ENCODE measurements at places on chromosomes 5 and 9.
A peak's percentile ranks its signal among the peaks of the same experiment; 100 is the strongest.

DNA sequence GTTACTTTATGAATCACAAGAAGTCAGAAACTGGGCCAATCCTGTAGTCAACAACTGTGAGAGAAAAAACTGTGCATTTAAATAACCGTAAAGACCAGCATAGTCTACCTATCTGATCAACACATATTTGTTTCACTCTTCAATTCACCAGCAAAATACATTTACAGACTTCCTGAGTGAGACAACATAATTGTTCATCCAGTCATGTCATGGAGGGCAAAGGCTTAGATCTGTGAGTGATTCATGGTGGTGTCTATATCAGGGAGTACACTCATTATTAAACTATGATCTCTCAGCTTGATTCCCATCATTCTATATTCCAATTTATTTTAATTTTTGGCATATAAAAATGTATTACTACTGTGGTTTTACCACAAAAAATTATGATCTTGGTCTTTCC is 694.6 kb downstream of the DNAH5 start:
- peak; percentile 20 for DNase-seq

- no peak for DNase-seq
Observed at GRCh38 chr9:133777068-133777791, 39.1 kb upstream of the SARDH start.

DNA sequence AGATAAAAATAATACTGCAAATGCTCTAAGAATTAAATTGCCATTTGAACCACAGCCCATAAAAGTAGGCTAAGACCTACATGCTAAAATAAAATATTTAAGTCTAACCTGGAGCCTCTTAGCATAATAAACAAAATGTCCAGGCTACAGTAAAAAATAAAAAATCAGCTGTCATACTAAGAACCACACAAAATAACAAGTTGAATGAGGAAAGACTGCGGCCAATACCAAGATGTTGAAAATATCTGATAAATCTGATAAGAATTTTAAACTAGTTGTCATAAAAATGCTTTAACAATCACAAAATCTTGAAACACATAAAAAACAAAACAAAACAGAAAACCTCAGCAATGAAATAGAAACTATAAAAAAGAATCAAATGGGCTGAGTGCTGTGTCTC is 336.9 kb upstream of the MSX2 start:
- DNase-seq, result no peak

DNA sequence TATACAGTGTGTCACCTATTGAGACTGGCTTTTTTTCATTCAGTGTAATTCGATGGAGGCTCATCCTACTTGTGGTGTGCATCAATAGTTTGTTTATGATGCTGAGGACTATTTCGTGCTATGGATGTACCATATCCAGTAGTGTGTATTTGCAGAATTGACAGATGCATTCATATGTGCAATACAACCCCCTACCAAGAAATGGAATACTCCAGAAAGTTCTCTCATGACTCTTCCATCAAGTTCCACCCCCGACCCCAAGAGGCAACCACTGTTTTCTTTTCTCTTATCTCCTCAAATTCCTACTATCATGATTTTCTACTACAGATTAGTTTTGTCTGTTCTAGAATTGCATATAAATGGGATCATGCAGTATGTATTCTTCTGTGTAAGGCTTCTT is 21.9 kb downstream of the FBXO10 start:
- DNase-seq, result no peak

DNA sequence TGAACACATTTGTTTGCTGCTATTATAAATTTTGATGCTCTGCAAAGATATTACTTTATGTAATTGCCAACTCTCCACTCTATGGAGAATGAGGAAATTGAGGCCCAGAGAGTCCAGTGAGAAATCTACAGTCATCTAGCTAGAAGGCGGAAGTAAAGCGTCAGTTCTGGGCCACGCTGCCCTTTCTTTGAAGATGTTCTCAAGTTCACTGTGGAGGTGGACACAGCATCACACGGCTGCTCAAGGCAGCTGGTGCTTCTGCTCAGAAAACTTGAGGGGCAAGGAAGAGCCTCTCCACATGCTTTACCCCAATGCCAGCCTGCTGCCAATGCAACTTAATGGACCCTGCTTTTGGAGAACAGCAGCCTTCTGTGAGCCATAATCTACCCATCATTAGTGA is 96.3 kb downstream of the TTLL11 start:
- DNase-seq, result no peak

DNA sequence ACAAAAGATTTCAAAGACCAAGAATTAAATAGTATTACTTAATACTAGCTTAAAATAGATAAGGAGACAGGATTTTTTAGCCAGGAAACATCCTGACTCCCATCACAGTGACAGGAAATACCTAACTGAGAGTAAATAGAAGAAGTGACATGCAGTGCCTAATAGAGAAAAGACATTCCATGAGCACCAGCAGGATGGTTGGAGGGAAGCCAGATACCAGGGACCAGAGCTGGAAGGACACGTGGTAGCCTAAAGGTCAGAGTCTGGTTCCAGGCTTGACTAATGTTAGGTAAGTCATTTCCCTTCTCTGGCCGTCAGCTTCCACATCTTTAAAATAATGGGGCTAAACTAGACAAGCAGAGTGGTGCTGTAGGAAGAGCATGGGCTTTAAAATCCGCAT is 41.6 kb downstream of the CDK5RAP2 start:
- no peak for DNase-seq

GRCh38 chr5:129465776-129466344 is 5.8 kb downstream of the ADAMTS19 start:
- no peak for DNase-seq

- no peak for DNase-seq
Observed at GRCh38 chr5:6823996-6824395, 110.8 kb downstream of the TENT4A start.

DNA sequence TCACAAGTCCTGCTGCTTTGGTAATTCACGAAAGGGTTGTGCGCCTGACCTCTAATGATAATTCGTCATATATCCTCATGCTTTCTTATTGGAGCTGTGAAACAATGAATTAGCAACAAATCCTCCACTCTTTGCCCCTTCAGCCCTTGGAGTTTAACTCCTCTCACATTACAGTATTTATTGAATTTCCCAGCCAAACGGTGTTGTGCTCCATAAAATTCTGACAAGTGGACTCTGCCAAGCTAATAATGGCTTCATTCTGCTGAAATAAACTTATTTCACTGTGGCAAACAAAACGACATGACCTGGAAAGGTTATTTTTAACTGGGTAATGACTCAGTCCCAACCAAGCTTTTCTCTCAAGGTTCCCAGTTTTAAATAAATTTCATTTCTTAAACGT is 984.4 kb upstream of the DMAC1 start:
- DNase-seq, result no peak

- DNase-seq, result no peak
Observed at GRCh38 chr5:42806004-42806700, 5.5 kb downstream of the SELENOP start.

DNA sequence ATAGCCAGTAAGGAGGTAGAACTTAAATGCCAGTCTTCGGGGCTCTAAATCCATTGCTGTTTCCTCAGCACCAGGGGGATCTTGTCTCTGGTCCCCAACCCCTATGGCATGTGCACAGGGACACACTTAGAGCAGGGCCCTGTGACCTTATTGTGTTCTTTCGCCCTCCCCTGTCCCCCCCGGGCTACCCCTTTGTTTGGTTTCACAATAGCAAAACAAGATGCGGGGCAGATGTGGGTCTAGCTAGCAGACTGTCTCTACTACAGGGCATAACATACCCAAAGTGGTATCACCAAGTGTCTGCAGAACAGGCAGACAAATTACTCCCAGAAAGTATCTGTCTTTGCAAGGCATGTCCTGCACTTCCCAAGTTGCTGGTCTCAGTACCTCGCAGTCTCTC is 2.1 kb downstream of the FBLL1 start:
- no peak for DNase-seq

- no peak for DNase-seq
Observed at GRCh38 chr5:80255431-80255810, 427 bp downstream of the SERINC5 start.

- no peak for DNase-seq
Observed at GRCh38 chr9:136522314-136523237, 23.3 kb downstream of the NOTCH1 start.

DNA sequence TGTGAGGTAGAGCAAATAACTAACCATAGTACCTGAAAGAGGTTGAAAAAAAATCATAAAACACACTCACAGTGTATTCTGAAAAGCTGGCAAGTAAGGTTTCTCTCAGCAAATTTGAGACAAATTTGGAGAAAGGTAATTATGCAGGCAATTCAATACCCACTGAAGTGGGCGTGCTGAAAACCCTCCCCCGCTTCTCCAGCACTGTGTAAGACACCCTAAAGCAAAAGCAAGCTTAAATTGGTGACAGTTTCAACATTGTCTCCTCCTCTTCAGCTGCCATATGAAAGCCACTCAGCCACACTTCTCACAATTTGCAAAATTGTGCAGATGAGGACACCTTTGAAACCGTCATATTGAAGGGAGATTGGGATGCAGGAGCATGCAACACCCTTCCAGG is 322.3 kb upstream of the CDH6 start:
- DNase-seq, result no peak

DNA sequence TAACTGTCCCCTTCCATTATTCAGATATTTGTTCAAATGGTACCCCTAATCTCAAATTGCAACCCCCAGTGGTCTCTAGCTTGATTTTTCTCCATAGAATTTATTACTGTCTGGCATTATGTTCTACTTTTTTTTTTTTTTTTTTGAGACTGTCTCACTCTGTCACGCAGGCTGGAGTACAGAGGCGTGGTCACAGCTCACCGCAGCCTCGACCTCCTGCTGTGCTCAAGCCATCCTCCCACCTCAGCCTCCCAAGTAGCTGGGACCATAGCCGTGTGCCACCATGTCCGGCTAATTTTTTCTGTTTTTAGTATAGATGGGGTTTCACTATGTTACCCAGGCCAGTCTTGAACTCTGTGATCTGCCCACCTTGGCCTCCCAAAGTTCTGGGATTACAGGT is 2.0 kb upstream of the REEP5 start:
- DNase-seq, result no peak

DNA sequence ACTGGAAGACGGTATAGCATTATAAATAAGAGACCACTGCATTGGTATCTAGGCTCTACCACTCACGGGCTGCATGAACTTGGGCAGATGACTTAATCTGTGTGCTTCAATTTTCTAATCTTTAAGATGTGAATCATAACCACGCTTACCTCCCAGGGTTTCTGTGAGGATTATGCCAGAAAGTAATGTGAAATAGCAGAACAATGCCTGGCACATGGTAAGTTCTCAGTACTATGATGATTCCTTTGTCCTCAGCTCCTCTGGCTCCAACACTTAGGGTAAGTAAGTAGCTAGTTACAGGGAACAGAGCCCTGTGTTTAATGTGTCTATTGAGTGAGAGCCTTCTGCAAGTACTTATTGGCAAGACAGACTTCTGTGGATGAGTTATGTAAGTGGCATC is 31.1 kb downstream of the POU4F3 start:
- DNase-seq, result no peak

GRCh38 chr5:149581931-149582768 is 852 bp downstream of the ARHGEF37 start:
- DNase-seq, result no peak

GRCh38 chr5:151718153-151718552 is 31.4 kb upstream of the SPARC start:
- no peak for DNase-seq

GRCh38 chr9:98185611-98186171 is 6.7 kb downstream of the CORO2A start:
- DNase-seq, result no peak

DNA sequence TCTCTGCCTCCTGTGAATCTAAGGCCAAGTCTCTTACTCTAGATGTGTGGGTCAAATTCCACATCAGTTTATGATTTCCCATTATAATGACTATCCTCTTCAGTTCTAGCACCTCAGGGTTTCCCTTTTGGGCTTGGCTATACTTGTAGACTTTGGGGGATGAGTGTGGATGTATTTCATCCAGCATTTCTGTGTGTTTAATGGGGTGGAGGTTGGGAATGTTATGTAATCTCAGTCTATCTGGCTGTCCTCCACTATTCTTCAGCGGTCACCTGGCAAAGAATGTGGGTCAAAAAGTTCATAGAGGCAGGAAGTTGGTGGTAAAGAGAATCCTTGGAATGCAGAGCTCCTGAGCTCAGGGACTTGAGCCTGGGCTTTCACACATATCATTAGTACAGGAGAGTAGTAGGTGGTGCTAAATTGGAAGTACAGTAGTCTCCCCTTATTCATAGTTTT is 64.9 kb downstream of the CFAP95 start:
- DNase-seq, result peak; percentile 24

- no peak for DNase-seq
Observed at GRCh38 chr9:112285056-112285455, 48.4 kb downstream of the PTBP3 start.

DNA sequence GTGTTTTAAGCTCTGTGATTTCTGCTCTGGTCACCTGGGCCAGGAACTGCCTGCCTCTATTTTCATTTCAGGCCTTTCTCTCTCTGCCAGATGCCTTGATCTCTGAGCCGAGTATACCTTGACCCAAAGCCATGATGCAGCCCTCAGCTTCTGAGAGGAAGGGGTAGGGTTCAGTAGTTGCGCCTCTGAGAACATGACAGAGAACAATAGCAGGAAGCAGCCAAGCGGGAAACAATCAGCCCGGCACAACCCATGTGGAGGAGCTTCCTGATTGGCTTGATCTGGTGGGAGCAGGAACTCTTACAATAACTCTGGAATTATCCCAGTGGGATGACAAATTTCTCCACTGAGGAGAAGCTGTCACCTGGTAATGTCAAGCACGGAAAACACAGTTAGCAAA is 127.4 kb downstream of the PALM2AKAP2 start:
- DNase-seq, result no peak

- DNase-seq, result no peak
Observed at GRCh38 chr5:126253406-126253805, 169.8 kb upstream of the GRAMD2B start.

DNA sequence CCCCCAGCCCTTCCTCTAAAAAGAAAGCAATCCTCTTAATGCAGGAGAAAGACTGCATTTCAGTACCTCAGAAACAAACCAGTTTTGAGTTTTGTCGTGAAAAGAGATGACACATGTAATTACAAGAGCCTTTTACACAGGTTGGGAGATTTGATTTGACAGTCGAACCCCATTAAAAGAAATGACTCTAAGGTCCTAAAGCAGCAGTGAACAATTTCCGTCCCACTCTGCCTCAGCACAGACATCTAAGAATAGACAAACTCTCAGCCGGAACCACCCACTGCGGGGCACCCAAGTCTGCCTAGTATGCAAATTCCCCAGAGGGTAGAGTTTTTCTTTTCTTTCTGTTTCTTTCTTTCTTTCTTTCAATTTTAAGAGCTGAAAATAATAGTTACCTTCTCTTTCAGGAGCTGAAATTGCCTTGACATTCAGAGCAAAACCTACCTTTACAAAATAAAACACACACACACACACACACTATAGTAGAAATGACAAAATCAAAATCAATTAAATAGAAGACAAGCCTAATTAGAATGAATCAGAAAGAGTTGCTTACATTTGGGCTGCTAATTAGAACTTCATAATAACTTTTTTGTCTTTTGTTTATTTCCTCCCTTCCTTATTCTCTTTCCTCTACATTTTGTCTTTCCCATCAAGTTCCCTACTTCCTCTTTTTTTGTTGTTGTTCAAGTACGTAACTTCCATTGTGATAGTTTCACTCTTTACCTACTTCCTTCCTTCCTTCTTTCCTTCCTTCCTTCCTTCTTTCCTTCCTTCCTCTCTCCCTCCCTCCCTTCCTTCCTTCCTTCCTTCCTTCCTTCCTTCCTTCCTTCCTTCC is 65.1 kb downstream of the BASP1 start:
- no peak for DNase-seq

GRCh38 chr5:128405159-128405558 is 132.9 kb downstream of the FBN2 start:
- peak; percentile 14 for DNase-seq

GRCh38 chr5:129204525-129204924 is 110.0 kb downstream of the ISOC1 start:
- DNase-seq, result peak; percentile 18
